ENCODE measurements at places on chromosomes 16 and 17. TPM values are rescaled to one million over a fixed set of nuclear protein-coding genes. Genes with fewer than 3 reads are reported as not detected.

- no peak overlapping the region for H3K27ac ChIP-seq
- no peak for DNase-seq
- no peak overlapping the region for H3K4me3 ChIP-seq
- H3K36me3 ChIP-seq, result no peaks in the 10 kb centered on the region
- H3K27me3 ChIP-seq, result no peaks in the 10 kb centered on the region
Observed at GRCh38 chr16:64629622-64630021, 492.2 kb downstream of the CDH11 start.

GRCh38 chr17:74928786-74929185 is 4.7 kb downstream of the OTOP2 start:
- no peak overlapping the region for H3K4me3 ChIP-seq
- no peak for DNase-seq
- H3K27ac ChIP-seq, result no peak overlapping the region
- no peaks in the 10 kb centered on the region for H3K36me3 ChIP-seq
- H3K4me1 ChIP-seq, result no peaks in the 10 kb centered on the region
- peaks cover 42% of the 10 kb centered on the region for H3K27me3 ChIP-seq

GRCh38 chr17:379531-380465 is 27.2 kb upstream of the RPH3AL start:
- no peaks in the 10 kb centered on the region for H3K27me3 ChIP-seq
- no peaks in the 10 kb centered on the region for H3K36me3 ChIP-seq
- H3K27ac ChIP-seq, result no peak overlapping the region
- H3K4me1 ChIP-seq, result no peaks in the 10 kb centered on the region

- H3K27me3 ChIP-seq, result no peaks in the 10 kb centered on the region
- H3K27ac ChIP-seq, result no peak overlapping the region
- H3K4me3 ChIP-seq, result no peak overlapping the region
Observed at GRCh38 chr17:41391535-41391934, 5.9 kb downstream of the KRT31 start.

- no peaks in the 10 kb centered on the region for H3K27me3 ChIP-seq
- DNase-seq, result no peak
- H3K4me1 ChIP-seq, result peaks cover 36% of the 10 kb centered on the region
- no peak overlapping the region for H3K4me3 ChIP-seq
Observed at GRCh38 chr17:49928837-49929475, 40.0 kb upstream of the DLX4 start.

DNA sequence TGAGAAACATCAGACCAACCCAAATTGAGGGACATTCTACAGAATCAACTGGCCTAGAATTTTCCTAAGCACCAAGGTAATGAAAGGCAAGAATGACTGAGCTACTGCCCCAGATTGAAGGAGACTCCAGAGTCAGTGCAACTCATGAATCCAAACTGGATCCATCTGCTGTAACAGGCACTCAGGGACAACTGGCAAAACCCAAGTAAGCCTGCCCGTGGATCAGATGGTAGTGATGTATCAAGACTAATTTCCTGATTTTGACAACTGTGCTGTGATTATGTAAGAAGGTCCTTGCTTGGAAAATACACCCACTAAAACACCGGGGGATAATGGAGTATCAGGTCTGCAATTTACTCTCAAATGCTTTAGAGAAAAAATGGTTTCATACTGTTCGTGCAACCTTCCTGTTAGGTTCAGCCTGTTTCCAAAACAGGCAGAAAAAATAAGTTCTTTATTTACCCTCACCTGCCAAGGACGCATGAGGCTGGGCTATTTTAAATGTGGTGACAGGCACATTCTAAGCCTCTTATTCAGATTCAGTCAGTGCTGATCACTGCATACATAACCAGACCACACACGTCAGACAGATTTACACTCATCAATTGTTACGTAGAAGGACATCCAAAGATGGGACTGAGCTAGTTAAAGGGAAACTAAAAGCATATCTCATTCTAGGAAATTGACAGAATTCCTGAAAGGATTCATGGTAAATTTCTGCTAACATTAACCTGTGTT is 7.0 kb downstream of the MBTPS1 start:
- no peaks in the 10 kb centered on the region for H3K4me1 ChIP-seq
- H3K27me3 ChIP-seq, result no peaks in the 10 kb centered on the region
- no peak overlapping the region for H3K4me3 ChIP-seq
- DNase-seq, result no peak

- H3K4me3 ChIP-seq, result no peak overlapping the region
- no peak for DNase-seq
- H3K27me3 ChIP-seq, result no peaks in the 10 kb centered on the region
Observed at GRCh38 chr17:64767269-64767997, 105.3 kb upstream of the SMURF2 start.

GRCh38 chr17:81035521-81036196 is 708 bp downstream of the BAIAP2 start:
- peaks cover 31% of the 10 kb centered on the region for H3K4me1 ChIP-seq
- no peak for DNase-seq
- H3K36me3 ChIP-seq, result peaks cover 10% of the 10 kb centered on the region
- no peak overlapping the region for H3K27ac ChIP-seq
- no peaks in the 10 kb centered on the region for H3K27me3 ChIP-seq
- H3K4me3 ChIP-seq, result peak overlapping the region; percentile 76

DNA sequence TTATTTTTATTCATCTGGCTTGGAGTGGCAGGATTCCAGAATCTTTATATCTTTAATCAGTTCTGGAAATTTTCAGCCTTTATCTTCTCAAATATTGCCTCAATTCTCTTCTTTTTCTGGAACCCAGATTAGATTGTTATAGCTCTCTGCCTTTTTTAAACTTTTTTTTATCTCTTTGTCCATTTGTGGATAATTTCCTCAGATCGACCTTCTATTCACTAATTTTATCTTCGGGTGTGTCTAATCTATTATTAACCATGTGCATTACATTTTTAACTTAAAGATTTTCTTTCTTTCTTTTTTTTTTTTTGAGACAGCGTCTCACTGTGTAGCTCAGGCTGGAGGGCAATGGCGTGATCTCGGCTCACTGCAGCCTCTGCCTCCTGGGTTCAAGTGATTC is 5.2 kb upstream of the ZFP90 start:
- H3K27me3 ChIP-seq, result no peaks in the 10 kb centered on the region
- peaks cover 16% of the 10 kb centered on the region for H3K4me1 ChIP-seq
- H3K4me3 ChIP-seq, result no peak overlapping the region
- H3K36me3 ChIP-seq, result no peaks in the 10 kb centered on the region
- H3K27ac ChIP-seq, result no peak overlapping the region

DNA sequence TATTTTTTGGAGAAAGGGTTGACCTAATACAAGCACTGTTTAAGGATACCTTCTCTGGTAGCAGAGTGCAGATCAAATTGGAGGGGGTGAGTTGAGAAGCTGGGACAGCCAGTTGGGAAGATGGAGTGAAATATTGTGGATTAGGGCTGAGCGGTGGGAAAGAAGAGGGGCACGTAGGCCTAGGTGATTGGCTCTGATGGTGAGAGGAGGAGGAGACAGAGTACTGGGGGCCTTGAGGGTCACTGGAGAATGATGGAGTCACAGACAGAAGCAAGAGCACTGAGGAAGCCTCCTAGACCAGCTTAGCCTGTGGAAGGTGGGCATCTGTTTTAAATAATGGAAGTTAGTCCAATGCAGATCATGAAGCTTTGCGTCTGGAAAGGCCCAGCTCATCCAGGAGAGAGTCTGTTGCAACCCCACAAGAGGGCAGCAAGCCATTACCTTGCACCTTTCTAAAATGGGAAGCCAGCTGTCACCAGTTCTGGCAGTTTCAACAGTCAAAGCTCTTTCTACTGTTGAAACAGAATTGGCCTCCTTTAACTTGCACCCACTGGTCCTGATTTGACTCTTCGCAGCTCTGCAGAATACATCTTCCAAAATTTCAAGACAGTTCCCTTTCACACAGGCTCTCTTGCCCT is 11.8 kb downstream of the SLC9A5 start:
- DNase-seq, result peak; percentile 71
- no peaks in the 10 kb centered on the region for H3K36me3 ChIP-seq
- H3K27ac ChIP-seq, result no peak overlapping the region
- peaks cover 9% of the 10 kb centered on the region for H3K4me1 ChIP-seq
- no peaks in the 10 kb centered on the region for H3K27me3 ChIP-seq
- H3K4me3 ChIP-seq, result no peak overlapping the region

- no peak overlapping the region for H3K27ac ChIP-seq
- H3K4me3 ChIP-seq, result no peak overlapping the region
- H3K27me3 ChIP-seq, result no peaks in the 10 kb centered on the region
- no peaks in the 10 kb centered on the region for H3K36me3 ChIP-seq
- peaks cover 15% of the 10 kb centered on the region for H3K4me1 ChIP-seq
- no peak for DNase-seq
Observed at GRCh38 chr16:83550183-83550569, 257.6 kb upstream of the HSBP1 start.

GRCh38 chr16:13463619-13464018 is 456.3 kb upstream of the ERCC4 start:
- no peak overlapping the region for H3K4me3 ChIP-seq
- DNase-seq, result no peak
- H3K27me3 ChIP-seq, result no peaks in the 10 kb centered on the region
- H3K36me3 ChIP-seq, result no peaks in the 10 kb centered on the region

- DNase-seq, result peak; percentile 74
- no peak overlapping the region for H3K4me3 ChIP-seq
- H3K27ac ChIP-seq, result no peak overlapping the region
- peaks cover 11% of the 10 kb centered on the region for H3K4me1 ChIP-seq
- peaks cover 10% of the 10 kb centered on the region for H3K36me3 ChIP-seq
- no peaks in the 10 kb centered on the region for H3K27me3 ChIP-seq
Observed at GRCh38 chr16:31712064-31712540, 161.5 kb upstream of the ZNF267 start.

DNA sequence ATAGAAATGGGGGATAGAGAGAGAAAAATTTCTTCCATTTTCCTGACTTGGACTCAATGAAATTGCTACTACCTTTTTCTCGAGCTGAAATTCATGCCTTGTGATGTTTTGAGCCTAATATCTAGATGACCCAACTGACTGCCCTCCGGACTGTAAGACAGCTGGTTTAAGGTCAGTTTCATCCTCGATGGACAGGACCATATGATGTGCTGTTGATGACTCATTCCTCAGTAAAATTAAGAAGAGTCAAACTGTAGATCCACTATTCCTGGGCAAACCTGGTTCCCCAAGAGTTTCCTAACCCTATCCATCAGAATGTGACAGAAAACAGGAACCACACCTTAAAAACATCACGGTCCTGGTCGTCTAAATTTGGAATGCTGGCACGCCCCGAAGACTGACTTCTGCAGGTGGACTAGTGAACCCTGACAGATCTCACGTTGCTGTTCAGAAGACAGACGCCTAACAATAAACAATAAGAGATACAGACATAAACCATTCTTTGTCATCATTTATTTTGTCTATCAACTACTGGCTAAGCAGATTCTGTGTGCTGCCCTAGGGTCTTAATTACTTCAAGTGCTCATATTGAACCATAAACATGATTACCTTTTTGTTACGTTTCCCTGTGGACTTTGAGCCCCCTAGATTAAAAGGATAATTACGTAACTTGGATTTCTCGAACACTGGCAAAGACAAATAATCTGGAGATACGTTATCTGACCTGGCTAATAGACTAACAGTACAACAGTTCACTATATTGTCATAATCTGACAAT is 45.1 kb upstream of the NOS2 start:
- H3K27ac ChIP-seq, result no peak overlapping the region
- no peaks in the 10 kb centered on the region for H3K4me1 ChIP-seq
- no peak overlapping the region for H3K4me3 ChIP-seq
- H3K27me3 ChIP-seq, result no peaks in the 10 kb centered on the region

GRCh38 chr17:8503368-8503767 is 67.7 kb downstream of the NDEL1 start:
- no peak overlapping the region for H3K4me3 ChIP-seq
- no peak for DNase-seq
- H3K27ac ChIP-seq, result no peak overlapping the region
- peaks cover 43% of the 10 kb centered on the region for H3K36me3 ChIP-seq

DNA sequence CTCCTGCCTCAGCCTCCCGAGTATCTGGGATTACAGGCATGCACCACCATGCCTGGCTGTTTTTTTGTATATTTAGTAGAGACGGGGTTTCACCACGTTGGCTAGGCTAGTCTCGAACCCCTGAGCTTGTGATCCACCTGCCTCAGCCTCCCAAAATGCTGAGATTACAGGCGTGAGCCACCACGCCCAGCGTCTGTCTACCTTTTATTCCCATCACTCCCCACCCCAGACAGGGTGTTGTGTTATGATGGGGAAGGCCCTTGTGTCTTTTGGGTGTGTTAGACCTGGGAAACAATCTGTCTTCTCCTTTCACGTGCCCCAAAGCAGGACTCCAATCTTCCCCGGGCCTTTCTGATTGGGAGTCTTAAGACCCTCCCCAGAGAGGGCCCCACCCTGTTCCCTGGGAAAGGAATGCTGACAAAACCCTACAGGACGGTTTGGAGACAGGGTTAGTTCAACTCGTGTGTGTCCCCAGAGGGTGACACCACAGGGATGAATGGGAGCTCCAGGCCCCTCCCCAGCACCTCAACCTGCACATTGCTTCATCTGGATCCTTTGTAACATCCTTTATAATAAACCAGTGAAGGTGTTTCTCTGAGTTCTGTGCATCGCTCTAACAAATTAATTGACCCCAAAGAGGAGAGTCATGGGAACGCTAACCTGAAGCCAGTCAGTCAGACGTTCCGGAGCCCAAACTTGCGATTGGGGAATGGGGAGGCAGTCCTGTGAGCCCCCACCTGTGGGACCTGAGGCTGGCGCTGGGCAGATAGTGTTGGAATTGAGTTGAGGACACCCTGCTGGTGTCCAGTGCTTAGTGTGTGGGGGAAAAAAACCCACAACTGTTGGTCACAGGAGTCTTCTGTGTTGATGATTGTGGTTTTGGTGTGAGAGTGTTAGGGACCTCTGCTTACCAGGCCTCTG is 3.2 kb upstream of the ELOB start:
- peaks cover 4% of the 10 kb centered on the region for H3K36me3 ChIP-seq
- H3K27ac ChIP-seq, result no peak overlapping the region
- no peak for DNase-seq
- peaks cover 12% of the 10 kb centered on the region for H3K27me3 ChIP-seq

- peaks cover 9% of the 10 kb centered on the region for H3K27me3 ChIP-seq
- no peak overlapping the region for H3K4me3 ChIP-seq
- peak; percentile 87 for DNase-seq
- no peaks in the 10 kb centered on the region for H3K4me1 ChIP-seq
- H3K36me3 ChIP-seq, result no peaks in the 10 kb centered on the region
Observed at GRCh38 chr17:81124377-81124776, 40.9 kb upstream of the PVALEF start.

DNA sequence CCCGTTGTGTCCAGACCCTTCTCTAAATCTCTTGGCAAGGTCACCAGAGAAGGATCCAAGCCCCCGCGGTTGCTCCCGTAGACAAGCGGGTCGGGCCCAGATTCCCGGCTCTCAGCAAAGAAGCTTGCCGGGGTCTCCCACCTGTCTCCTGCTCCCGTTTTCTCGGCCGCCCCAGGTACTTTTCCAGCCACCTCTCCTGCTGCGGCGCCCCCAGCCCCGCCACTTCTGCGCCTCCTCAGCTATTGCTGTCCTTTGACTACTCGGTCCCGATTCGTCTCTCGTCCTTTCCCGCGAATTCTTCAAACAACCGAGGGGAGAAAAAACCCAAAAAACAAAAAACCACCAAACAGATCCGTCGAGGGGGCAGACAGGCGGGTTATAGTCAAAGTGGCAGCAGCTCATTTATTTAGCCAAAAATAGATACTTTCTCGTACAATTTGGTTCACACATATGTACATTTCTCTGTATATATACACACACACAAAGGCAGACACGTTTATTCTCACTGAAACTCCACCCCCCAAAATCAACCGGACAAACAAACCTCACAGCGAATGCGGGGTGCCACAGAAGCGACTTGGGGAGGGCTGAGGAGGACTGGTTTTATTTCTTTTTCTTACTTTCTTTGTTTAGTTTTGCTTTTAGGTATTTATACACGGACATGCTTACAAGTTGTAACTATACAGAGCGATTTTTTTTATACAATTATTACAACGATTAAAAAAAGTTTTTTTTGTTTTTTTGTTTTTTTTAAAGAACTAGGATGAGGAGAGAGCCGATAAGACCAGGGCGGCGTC is 3.5 kb downstream of the IRX3 start:
- peak overlapping the region; percentile 73 for H3K27ac ChIP-seq
- peak; percentile 79 for DNase-seq
- H3K4me1 ChIP-seq, result peaks cover 26% of the 10 kb centered on the region

TNK1 gene
- total RNA-seq, result not detected

TBC1D16 gene
- 68.8 TPM for total RNA-seq

LRRC59 gene
- total RNA-seq, result 125 TPM

All from osteoblast (primary cell).